ENCODE measurements at places on chromosomes 12 and 14.

DNA sequence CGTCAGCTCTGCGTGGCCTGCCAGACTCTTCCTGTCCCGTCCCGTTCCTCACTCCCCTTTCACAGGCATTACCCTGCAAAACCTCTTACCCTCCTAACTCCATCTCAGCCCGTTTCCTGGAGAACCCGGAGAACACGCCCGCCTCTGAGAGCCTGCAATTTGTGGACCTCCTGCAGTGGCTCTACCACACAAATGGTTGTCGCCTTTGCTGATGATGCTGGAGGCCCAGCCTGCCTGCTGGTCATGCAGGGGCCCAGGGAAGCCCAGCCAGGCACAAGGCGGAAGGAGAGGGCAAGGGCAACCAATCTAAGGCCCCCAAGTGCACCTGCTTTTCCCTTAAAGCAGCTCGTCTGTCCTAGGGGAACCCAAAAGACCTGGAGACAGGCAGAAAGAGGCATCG lies 22.5 kb downstream of the RFLNA start:
- no peak for DNase-seq

- DNase-seq: peak; percentile 75
Observed at GRCh38 chr12:47164724-47165439, 85.1 kb upstream of the AMIGO2 start.

- DNase-seq: peak; percentile 35
Observed at GRCh38 chr12:810671-811415, 58.5 kb downstream of the WNK1 start.

DNA sequence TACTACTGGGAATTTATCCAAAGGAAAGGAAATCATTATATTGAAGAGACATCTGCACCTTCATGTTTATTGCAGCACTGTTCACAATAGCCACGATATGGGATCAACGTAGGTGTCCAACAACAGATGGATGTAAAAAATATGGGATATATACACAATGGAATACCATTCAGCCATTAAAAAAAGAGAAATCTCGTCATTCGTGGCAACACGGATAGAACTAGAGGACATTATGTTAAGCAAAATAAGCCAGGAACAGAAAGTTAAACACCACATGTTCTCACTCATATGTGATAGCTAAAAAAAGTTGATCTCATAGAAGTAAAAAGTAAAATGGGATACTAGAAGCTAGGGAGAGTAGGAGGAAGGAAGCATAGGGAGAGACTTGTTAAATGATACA lies 82.9 kb upstream of the CLMN start:
- no peak for DNase-seq

GRCh38 chr12:123973552-123974341 lies 732 bp downstream of the ZNF664 start:
- no peak for DNase-seq

DNA sequence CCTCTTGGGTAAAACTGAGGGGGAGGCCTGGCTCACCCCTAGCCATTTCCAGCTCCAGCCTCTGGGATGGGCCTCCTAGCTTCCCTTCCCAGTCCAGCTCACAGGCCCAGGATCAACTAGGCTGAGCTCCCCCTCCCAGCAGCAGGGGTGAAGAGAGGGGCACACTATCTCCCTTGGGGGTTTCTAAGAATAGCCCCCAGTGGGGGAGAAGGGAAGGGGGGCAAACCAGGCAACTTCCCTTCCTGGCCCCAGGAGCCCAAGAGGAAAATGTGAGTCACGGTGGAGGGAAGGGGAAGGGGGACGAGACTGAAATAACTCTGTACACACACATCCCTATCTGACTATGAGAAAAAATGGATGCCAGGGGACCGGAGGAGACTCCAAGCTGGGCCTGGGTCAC lies 9.0 kb downstream of the ADCY6 start:
- DNase-seq: peak; percentile 77

DNA sequence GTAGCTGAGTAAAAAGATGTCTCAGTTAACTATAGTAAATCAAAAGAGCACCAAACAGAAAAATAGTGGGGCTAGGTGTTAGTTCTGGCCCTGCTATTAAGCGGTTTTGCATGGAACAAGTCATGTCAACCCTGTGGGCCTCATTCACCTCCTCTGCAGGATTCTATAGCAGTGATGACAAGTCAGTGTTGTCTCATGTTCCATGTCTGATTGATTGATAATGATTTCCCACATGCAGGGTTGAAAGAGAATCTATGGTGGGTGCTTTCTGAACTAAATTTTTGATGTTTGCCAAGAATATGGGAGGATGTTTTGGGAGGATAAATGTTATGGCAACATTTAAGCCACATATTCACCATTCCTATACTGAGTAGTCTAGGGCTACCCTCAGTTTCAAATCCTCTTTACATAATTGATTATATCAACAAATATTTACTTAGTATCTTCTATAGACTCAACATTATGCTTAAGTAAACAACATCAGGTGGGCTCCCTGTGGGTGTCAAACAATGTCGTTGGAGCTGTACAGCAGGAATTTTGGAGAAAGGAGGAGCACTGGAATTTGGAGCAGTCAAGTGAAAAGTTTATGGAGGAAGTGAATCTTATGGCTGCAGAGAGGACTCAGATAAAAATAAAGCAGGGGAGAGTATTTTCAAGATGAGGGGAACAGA lies 48.6 kb downstream of the IRAK3 start:
- no peak for DNase-seq
